Stimulated activated CD8-positive, alpha-beta memory T cell treated with anti-CD3 and anti-CD28 coated beads, Interleukin-2, amount 100 ng/mL, for 1 hour (primary cell): ENCODE measurements at places on chromosomes 16 and 17.
A peak's percentile ranks its signal among the peaks of the same experiment; 100 is the strongest.

GRCh38 chr17:38451840-38452529 lies 23.7 kb downstream of the ARHGAP23 start:
- DNase-seq: no peak

DNA sequence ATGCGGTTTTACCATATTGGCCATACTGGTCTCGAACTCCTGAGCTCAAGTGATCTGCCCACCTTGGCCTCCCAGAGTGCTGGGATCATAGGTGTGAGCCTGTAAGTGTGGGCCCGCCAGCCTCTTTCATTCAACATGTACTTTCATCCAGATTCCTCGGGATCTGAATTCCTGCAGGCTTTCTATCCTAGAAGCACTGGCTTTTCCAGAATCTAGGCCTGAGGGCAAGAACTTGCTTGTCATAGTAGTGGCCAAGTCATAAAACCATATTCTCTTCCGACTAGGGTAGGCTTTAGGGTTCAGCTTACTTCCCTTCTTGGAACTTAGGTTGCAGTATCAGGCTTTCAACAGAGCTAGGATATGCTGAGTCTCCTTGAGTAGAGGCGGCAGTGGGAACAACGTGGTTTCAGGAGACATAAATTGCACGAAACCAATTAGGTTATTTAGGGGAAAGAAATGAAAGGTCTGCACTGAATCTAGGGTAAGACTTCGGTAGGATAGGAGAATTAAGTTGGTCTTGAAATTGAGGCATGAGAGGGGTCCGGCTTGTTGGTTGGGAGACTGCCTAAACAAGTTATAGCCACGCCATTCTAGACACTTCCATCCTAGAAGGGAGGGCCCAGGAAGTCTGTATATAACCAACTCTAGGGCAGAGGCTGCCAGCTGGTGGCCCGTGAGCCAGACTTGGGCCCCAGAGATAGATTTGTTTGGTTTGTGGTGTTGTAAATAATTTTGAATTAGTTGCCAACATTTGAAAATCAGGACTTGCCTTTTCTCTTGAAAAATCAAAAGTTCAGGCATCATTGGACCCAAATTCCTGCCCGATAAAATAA lies 15.6 kb downstream of the SLC7A6 start:
- DNase-seq: no peak

GRCh38 chr16:58999762-59000161 lies 265.6 kb upstream of the GOT2 start:
- DNase-seq: no peak

DNA sequence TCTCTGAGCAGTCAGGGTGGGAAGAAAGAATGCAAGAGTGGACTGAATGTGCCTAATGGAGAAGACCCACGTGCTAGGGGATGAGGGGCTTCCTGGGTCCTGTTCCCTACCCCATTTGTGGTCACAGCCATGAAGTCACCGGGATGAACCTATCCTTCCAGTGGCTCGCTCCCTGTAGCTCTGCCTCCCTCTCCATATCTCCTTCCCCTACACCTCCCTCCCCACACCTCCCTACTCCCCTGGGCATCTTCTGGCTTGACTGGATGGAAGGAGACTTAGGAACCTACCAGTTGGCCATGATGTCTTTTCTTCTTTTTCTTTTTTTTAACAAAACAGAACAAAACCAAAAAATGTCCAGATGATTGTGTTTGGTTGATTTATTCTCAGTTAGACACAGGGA lies 14.1 kb downstream of the IGFBP4 start:
- no peak for DNase-seq

- no peak for DNase-seq
Observed at GRCh38 chr16:24511792-24512191, 27.6 kb upstream of the RBBP6 start.

DNA sequence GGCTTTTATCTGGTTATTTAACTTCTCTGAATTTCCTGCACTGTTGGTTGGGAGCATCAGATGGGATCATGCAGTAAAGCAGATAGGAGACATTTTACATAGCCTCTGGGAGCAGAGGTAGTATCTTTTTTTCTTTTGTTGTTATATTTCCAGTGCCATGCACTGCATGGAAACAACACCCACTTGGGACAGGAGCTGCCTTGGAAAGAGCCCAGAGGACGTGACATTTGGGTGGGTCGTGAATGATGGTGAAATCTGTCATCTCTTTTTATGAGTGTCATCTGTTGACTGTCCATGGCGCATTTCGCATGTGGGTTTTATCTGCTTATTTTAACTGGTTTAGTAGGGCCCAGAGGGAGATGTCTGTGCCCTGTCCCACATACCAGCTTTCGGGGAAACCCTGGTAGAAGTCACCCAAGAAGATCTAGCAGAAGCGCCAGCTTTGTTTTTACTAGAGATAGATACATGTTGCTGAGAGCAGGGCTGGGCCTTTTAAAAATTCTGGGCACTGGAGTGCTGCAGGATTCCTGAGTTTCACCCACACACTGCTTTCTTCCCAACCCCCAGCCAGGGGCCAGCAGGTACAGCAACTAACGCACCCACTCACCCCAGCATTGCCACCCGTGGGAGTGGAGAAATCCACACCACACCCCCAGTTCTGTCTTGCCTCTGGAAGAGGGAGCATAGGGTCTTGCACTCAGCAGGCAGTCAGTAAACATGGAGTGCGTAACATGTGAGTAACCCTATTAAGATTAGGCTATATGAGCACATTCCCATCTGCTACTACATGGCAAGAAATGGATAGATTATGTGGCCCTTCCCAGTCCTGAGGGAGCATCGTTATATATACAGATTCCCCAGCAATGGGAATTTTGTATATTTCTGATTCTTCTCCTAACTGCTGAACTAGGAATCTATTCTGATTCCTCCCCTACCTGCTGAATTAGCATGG lies 8.4 kb upstream of the TERF2 start:
- no peak for DNase-seq

GRCh38 chr16:10940501-10941079 lies 1.7 kb downstream of the DEXI start:
- no peak for DNase-seq

DNA sequence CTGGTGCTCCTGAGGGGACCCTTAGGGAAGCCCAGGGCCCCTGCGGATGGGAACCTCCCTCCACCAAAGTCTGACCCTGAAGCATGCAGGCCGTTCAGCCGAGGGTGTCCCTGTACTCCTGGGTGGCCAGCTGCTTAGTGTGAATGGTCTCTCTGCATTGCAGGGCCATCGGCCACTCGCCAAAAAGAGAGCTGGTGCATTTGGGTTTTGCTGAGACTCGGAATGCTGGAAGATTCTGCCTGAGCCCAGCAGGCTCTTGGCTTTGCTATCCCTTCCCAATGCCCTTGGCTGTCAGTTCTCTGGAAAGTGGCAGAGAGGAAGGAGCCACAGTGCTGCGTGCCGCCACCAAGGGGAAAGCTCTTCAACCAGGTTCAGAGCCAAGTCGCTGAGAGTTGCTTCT lies 2.8 kb downstream of the MEOX1 start:
- DNase-seq: no peak

GRCh38 chr16:74651841-74652240 lies 14.8 kb downstream of the RFWD3 start:
- DNase-seq: no peak

GRCh38 chr16:67226295-67226803 lies 581 bp upstream of the TMEM208 start:
- DNase-seq: no peak

GRCh38 chr16:75938818-75939217 lies 212.5 kb upstream of the CPHXL start:
- DNase-seq: no peak

DNA sequence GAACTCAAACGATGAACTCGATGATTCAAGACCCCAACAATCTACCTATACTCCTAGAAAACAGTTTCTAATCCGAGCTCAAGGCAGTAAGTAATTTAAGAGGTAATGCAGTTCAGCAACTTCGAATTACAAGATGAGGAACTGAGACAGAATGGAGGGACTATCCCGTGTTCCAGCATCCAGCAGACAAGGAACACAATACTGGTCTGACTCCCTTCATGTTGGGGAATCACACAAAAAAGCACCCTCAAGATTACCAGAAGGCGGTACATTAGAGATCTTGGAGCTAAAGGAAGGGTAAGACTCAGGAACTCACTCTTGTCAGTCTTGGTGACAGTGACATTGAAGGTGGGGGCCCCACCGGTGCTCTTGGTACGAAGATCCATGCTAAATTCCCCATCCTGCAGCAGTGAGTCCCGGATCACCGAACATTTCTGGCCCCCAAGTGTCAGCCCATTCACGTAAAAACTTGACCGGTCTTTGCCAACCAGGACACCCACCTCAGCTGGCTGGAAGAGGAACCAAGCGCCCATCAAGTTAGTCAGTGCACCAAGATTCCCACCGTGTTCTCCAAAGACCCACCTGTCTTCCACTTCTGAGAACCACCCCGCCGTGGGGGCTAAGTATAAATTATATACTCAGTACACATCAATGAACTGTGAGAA lies 1.9 kb downstream of the PFN1 start:
- no peak for DNase-seq

DNA sequence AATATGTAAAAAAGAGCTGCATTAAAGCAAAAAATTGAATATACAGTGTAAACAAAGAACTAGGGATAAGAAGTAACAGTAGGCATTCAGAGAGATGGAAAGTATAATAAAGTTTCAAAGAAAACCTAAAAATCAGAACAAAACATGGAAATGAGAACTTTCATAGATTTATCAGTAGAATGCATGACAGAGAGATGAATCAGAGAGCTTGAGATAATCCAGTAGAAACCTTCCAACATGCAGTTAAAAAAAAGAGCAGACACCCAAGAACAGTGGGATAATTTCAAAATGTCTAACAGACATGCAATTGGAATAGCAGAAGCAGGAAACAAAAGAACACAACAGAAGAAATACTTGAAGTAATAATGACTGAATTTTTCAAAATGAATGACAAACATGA lies 1384.2 kb downstream of the CDH11 start:
- no peak for DNase-seq

DNA sequence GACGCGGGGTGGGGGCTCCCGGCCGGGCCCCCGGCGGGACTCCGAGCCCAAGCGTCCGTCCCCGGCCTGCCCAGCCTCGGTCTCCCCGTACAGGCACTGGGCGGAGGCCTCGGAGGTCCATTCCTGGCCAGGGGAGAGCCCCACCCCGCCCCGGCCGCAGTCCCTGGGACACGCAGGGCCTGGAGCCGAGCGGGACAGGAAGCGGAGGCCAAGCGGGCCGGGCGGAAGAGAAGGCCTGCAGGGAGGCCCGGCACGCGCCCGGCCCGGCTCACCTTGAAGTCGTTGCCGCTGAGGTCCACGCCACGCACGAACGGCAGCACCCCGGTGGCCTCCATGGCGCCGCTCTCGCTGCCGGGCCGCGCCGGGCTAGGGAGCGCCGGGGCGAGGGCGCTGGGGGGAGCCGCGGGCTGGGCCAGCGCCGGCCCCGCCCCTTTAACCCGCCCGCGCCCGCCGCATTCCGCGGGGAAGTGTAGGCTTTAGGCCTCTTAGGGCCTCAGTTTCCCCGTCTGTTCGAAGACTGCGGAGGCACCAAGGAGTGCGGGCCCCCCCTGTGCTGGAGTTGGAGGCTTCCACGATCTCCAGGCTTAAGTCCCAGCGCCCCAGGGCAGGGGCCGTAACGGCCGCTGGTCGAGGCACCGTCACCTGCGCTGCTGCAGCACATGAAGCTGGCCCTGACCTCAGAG lies at the start of gene FLII:
Gene FLII (minus strand): TSS at position 383 of the 683 bp plus-strand sequence. CDS start 48 bp downstream, at position 335.
- DNase-seq: peak; percentile 26

GRCh38 chr16:10256784-10257641 lies 74.8 kb upstream of the GRIN2A start:
- DNase-seq: peak; percentile 14

DNA sequence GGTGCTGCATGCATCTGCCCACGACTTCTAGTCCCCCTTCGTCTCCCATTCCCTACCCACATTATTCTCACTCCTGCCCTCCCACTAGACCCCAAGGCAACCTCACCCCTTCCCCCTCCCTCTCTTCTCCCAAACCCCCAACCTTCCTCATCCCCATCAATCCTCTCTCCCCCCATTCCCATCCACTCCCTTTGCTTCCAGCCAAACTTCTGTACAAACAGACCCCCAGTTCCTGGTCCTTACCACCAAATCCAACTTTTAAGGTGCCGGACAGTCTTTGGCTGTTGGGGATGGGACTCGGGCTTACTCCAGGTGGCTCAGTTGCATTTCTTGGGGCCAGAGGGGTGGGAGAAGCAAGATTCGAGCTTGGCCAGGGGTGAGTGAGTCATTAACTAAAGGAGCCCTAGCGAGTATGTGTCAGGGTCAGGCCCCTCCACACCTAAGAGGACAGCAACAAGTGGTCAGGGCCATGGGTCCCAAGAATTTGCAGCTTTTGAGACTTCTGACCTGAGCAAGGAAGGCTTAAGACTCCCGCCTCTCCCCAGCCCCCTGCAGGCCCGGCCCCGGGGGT lies at the start of gene SLC38A8:
Gene SLC38A8 (minus strand): TSS at position 488 of the 571 bp plus-strand sequence. CDS start 638 bp downstream, outside the sequence.
- DNase-seq: no peak

DNA sequence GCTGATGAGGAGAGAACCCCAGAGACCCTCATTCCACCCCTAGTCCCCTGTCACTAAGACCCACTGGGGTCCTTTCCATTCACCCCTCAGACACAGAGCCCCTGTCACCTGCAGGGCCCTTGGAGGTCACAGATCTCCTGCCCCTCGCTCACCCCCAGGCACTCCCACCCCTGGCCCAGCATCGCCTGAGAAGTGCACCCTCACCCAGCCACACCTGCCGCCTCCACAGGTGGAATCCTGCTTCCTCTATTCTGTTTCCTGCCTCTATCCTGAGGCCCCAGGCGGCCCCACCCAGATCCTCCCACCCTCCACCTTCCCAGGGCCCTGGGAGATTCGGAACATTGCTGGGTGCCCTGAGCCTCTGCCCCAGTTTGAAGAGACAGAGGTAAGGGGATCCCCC lies 13.8 kb upstream of the KRT17 start:
- no peak for DNase-seq

- peak; percentile 17 for DNase-seq
Observed at GRCh38 chr16:10876799-10877341, at the start of gene CIITA. CIITA (plus strand) TSS chr16:10877202; CDS start chr16:10877331, 129 bp downstream.

DNA sequence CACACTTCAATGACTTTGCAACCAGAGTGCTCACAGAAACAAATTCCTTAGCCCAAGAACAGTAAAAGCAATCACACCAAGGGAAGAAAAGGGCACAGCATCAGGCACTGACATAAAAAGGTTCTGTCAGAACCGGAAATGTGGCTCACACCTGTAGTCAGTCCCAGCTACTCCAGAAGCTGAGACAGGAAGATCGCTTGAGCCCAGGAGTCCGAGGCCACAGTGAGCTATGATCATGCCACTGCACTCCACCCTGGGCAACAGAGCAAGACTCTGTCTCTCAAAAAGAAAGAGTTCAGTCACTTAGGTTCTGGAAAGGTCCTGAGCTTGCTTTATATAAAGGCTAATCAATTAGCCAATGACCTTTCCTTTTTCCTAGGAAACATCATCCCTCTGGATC lies 22.7 kb downstream of the YWHAE start:
- no peak for DNase-seq

GRCh38 chr16:53131363-53132071 lies 76.7 kb downstream of the CHD9 start:
- peak; percentile 15 for DNase-seq

DNA sequence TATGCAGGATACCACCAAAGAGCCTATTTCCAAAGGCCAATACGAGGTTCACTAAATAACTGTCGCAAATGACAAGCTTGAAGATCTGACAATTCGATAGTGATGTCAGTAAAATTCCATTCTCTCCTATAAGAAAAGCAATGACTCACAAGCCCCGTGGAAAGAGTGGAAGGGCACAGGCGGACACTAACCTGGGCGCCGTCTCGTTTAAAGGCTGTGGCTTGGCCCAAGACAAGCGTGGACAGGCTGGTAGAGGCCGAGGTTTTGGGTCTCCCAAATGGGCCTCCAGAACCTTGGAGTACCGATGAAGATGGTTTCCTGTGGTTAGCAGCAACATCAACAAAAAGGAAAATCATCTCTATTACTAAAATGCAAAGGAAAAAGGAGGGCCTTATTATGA lies 16.5 kb upstream of the SLC38A8 start:
- no peak for DNase-seq
